ENCODE measurements at places on chromosomes 12 and 14.

- no peak for DNase-seq
These were observed 28.8 kb downstream of the PHLDA1 start for GRCh38 chr12:76002598-76003354.

GRCh38 chr14:55136241-55136640, 7.2 kb downstream of the LGALS3 start:
- peak; percentile 37 for DNase-seq

DNA sequence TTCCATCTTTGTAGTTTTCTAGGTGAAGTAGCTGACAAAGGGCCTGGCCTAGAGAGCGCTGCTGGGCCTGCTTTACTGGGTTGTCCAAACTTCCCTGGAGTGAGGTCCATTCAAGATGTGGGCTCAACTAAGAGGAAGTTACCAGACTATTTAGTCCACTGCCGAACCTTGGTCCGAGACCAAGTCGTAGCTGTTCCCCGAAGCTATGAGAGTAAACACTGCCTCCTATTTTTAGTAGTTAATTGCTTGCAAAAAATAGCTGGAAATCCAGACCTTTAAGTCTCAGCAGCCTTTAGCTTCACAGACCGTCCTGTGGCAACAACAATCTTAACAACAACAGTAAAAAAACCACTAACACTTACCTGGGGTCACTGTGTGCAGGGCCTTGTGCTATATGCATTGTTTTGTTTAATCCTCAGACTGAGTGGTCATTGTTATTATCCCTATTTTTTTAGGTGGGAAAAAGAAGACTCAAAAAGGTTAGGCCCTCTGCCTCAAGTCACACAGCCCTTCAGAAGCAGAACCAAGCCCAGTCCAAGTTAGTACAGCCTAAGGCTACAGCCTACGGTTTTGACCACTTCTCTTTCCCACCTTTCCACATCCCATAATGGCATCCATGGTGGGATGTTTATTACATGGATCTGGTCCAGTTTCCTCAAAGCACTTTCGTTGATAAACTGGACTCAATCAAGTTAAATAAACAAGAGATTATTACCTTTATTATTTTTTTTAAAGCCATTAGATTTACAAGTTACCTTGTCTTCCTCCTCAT, 30.6 kb downstream of the SOCS2 start:
- DNase-seq, result no peak

- DNase-seq, result no peak
These were observed 47.2 kb downstream of the SVOP start for GRCh38 chr12:108973629-108974152.

DNA sequence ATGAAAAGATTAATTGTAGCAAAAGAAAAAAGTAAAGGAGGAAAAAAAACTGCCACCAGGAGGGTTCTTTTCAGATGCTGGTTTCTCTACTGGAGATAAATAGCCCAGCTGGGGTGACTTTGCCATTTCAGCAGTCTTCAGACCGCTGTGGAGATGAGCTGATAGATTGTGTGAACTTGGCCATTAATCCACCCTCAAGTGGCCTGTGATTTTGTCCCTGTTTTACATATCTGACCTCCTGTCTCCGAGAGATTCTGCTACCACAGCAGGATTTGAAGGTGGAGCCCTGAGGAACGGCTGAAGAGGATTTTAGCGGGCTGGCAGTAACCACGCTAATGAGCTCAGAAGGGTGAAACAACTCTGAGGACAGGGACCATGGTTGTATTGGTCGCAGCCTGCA, 72.7 kb downstream of the WSCD2 start:
- DNase-seq, result no peak

- DNase-seq, result no peak
These were observed 18.8 kb downstream of the ATP5MC2 start for GRCh38 chr12:53657041-53657440.

- DNase-seq, result no peak
These were observed 187.0 kb downstream of the GRIP1 start for GRCh38 chr12:66491853-66492252.

GRCh38 chr12:93979189-93979588, 169.2 kb upstream of the PLXNC1 start:
- DNase-seq, result no peak

GRCh38 chr12:2667716-2668440, 126.9 kb upstream of the FKBP4 start:
- no peak for DNase-seq

DNA sequence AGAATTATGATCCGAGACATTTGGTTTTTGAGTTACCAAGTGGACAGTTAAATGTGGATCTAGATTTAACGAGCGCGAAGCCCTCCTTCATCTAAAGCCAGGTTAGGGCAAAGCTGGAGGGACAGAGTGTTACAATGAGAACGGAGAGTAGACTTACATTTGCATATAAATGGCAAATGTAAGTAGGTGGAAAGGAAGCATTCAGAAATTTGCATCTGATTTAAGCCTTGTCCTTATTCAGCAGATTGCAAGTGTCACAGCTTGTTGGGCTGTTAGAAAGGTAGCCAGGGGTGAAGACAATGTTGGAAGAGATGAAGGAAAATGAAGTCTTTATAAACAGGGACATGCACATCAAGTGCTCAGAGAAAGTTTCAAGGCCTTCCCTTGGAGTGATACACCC, 806.2 kb downstream of the GALC start:
- DNase-seq, result no peak

DNA sequence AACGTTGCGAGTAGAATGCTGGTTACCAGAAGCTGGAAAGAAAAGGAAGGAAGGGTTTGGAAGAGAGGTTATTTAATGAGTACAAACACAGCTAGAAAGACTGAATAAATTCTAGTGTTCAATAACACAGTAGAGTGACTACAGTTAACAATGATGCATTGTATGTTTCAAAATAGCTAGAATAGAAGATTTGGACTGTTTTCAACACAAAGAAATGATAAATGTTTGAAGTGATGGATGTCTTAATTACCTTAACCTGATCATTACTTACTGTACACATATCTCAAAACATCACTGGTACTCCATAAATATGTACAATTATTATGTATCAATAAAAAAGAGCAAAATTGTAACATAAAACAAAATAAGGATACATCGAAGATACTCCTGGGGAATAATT, 1221.8 kb upstream of the SEL1L start:
- no peak for DNase-seq

- DNase-seq, result no peak
These were observed 14.9 kb downstream of the RNF212B start for GRCh38 chr14:23252420-23253333.

DNA sequence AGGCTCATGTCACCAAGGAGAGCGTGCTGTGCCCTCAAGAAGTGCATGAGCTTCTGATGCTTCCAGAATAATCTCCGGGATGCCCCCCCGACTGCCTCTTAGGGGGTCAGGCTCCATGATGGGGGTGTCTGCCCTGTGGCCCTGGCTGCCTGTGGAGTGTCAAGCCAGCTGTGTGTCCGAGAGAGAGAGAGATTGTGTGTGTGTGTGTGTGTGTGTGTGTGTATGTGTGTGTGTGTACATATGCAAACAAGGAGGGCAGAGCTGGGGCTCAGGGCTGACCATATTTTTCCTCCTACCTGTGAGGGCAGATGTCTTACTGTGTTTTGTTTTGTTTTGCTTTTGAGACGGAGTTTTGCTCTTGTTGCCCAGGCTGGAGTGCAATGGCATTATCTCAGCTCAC, 5.6 kb upstream of the ALDH2 start:
- no peak for DNase-seq

GRCh38 chr12:66446276-66446675, 144.0 kb downstream of the HELB start:
- DNase-seq, result no peak

DNA sequence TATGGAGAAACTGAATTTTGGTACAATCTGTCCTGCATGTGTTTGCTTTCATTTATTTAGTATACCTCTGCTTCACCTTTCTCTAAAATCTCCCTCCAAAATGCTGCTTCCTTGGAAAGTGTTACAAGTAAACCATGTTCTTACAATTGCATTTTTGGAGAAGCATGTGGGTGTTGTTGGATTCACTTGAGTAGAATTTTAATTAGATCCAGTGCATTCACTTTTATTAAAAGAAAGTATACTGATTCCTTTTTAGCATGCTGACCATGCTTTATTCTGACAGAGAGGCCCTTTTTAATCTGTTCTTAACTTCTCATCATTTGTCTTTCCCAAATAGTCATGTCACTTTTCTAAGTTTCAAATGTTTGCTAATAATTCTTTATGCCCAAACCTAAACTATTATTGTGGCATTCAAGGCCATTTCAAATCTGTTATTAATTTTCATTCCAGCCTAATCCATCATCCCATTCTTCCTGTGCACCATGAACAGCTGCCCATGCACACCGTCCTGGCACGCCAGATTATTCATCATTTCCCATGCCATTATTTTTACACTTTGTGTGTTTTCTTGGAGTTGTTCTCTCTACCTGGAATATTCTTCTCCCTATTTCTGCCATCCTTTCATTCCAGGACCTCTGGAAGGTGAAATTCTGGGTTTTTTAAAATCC, 90.7 kb downstream of the METTL25 start:
- no peak for DNase-seq

- DNase-seq, result no peak
These were observed 40.0 kb upstream of the RHOJ start for GRCh38 chr14:63164108-63164683.

GRCh38 chr12:132116709-132117557, 27.2 kb downstream of the DDX51 start:
- DNase-seq, result no peak

DNA sequence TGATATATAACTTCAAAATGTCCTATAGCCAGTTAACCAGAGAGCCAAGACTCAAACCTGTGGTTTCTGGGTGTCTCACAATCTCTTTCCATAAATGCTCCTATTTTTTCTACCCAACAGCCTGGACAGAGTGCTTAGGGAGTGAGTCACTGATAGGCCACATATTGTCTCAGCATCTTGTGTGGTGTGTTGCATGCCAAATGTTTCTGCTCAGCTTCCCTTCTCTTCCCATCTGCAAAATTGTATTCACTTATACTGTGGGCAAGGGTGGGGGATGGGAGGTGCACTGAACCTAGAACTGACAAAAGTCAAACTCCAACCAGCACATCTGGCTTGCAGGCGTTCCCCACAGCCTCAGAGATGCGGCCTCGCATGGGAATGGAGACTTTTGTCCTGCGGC, 123.3 kb downstream of the KCNA5 start:
- DNase-seq, result peak; percentile 51

DNA sequence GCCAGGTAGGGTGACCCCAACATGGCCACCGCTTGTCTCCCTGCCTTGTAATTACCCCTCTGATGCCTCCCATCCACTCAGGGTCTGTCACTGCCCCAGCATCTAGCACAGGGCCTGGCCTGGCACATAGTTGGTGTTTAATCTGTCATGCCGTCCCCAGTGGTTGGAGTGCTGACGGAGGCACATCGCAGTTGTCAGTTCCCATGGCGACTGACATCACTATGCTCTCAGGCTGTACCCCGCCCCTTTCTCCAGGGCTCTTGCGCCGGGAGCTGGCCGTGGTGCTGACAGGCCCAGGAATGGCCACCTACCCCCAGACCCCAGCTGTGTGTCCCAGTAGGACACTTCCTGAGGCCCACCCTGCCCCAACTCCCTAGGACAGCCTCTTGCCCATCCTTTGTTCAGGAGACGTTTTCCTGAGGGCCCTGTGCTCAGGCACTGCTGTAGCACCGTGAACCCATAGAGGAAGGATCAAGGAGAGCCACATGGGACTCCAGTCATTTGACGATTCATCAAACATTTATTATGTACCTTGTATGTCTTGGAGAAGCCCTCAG, 23.0 kb downstream of the FAM222A start:
- no peak for DNase-seq

DNA sequence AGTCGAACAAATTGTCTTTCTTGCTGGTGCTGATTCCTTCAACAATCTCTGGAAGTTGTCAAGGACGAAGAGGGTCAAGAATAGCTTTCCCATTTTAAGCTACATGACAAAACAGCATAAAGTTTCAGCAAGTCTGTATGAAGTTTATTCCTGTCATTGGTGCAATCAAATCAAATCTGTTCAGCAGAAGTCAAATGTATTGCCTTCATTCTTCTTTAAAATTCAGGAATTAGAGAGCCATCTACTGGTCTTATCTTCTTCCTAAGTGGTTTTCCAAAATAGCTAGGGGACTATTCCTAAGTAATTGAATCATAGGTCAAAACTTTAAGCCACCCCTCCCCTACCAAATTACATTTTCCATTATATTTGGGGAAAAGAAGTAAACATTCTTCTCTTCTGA, 990.2 kb downstream of the GALC start:
- DNase-seq, result no peak

DNA sequence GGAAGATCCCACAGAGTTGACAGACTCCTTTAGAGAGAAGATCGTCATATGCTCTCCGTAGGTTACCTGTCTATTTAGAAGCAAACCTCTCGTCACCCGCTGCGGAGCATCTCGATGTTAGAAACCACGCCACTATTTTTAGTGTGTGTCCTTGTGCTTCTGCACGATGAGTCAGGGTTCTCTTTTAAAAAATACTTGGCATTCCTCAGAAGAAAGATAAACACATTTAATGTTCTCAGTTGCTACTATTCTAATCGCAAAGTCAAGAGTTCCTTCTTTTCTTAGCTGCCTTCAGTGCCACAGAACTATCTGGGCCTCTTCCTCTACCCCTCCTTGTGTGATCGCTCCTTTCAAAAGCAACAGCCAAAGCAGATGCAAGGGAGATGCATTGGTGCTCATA, 192.4 kb downstream of the PELI2 start:
- DNase-seq, result no peak

Measured in amniotic stem cell (primary cell).